ENCODE measurements at places on chromosomes 16 and 17.

GRCh38 chr17:72812823-72813222 is 279.7 kb downstream of the SLC39A11 start:
- no peak for DNase-seq

DNA sequence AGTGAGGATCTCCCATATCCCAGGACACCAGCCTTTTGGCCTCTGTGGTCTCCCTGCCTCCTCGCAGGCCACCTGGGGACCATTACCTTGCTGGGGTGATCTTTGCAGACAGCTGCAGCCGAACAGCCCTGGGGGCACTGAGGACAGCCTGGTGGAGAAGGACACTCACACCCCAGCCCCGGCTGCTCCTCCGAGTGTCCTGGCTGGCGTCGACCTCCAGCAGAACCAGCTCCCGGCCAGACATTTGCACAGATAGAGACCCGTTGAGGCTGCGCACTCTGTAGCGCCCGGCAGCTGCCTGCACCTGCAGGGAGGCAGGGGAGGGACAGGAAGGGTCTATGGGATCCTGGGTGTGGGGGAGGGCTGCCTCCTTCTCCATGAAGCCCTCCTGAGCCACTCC is 90.3 kb downstream of the RMI2 start:
- DNase-seq = no peak

DNA sequence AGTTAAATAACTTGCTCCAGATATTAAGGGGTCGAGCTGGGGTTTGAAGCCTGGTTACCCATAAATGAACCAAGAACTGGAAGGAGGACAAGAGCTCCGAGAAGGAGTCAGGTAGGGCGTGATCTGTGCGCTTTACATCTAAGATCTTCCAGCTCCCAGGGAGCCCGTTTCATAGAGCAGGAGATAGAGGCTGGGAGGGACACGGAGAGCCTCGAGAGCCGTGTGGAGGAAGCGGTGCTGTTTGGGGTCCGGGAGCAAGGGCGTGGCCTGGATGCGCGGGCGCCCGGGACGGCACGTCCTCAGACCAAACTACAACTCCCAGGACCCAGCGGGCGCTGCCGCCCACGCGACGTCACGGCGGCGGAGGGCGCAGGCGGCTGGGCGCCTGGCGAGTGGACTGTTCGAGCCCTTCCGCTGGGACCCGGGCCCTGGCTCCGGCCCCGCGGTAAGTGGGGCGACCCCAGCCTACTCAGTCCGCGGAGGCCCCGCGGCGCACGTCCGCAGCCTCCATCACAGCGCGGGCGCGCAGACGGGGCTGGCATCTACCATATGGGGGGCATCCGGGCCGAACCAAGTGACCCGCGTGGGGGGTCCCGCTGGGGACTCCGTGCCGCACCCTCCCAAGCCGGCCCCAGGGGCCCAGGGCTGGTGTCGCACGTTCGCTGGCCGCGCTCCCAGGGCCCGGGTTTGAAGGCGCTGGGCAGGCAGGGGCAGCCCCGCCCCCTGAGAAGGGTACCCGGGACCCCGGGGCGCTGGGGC is at the start of gene BCKDK:
TSS of gene BCKDK (plus strand) at position 352 of the 759 bp plus-strand sequence. CDS start 838 bp downstream, outside the sequence.
- DNase-seq = peak; percentile 93

- DNase-seq = no peak
Measured at GRCh38 chr16:11946433-11946832, 4.6 kb upstream of the NPIPB2 start.

- no peak for DNase-seq
Measured at GRCh38 chr17:75734674-75735294, 13.5 kb downstream of the ITGB4 start.
